ENCODE measurements at places on chromosomes 16 and 17.
A peak's percentile ranks its signal among the peaks of the same experiment; 100 is the strongest.

DNA sequence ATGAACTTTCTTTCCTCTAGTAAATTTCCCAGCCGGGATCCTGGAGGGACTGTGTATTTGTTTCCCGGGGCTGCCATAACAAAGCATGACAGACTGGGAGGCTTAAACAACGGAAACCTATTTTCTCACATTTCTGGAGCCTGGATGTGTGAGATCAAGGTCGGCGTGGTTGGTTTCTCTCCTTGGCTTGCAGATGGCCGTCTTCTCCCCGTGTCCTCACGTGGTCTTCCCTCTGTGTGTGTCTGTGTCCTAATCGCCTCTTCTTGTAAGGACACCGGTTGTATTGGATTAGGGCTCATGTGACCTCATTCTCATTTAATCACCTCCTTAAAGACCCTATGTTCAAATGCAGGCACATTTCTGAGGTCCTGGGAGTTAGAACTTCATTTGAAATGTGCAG is 22.0 kb upstream of the USP10 start:
- no peak for DNase-seq

DNA sequence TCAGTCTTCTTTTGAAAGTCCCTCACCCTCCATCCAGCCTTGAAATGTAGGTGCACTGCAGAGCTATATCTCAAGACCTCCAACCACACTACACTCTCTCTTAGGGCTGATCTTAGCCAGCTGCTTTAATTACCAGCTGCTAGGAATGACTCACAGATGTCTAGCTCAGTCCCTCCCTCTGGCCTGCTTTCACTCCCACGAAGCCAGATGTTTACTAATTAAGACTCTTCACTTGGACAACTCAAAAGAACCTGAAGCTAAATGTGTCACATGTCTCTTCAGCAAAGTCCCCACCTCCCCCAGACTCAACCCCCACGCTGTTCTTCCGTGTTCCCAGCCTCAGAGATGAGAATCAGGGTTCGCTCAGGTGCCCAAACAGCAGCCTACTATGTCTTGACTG is 2.6 kb downstream of the GTF3C1 start:
- DNase-seq: peak; percentile 79

DNA sequence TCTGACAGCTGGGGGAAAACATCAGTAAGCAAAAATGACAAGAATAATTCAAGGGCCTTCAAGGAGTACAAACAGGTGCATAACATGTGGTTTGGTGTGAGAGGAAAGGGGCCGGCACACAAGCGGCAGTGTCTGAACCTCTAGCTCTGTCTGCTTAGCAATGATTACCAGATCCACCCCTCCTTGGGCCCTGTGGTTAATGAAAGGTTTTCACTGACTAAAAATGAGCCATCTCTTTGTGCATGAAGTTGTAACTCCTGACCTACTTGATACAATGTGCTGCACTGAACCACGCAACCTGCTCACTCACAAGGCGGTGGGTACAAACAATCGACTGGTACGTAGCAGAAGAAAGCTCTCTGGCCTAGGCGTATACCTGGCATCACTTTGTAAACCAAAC is 15.1 kb downstream of the FAM117A start:
- no peak for DNase-seq

DNA sequence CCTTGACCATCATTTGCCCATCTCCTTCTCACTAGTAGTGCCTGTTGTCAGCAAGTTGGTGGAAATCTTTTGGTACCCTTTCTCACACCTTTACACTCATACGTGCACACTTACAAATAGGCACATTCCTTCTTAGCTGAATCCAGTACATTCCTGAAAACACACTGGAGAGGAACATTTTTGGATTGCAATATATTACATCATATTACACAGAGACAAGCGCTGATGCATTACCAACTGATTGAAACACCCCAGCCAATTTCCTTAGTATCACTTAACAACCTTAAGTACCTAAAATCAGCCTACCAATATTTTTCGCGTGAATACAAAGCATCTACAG is 64.1 kb downstream of the PLCG2 start:
- no peak for DNase-seq

DNA sequence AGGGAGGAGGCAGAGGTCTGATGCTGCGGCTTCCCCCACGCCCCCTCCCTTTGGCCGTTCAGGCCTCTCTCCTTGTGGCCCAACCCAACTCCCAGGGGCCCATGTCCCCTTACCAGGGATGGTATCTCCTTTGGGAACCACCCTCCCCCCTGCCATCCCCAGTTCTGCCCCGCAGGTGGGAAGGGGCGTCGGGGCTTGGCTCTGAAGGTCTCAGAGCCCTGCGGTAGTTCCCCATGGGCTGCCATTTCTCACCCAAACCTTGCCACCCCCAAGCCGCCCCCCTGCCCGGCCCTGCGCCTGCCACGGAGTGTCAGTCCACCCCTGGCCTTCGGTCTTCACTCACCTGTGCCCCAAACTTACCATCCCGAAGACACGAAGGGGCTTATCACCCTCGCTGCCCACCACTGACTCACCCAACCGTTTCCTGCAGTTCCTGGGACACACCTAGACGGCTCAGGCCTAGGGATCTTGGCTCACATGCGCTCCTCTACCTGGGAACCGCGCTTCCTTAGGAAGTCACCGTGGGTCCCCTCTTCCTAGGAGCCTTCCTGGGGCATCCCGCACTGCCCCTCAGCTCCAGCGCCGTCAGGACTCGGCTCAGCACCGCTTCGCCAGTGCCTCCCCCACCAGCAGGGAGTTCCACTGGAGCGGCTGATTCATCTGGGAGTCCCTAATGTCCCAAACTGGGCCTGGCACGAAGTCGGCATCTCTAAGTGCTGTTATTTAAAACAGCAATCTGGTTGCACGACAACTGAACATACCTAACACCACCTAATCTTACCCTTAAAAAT is 1.1 kb upstream of the DOC2A start:
- DNase-seq: no peak

DNA sequence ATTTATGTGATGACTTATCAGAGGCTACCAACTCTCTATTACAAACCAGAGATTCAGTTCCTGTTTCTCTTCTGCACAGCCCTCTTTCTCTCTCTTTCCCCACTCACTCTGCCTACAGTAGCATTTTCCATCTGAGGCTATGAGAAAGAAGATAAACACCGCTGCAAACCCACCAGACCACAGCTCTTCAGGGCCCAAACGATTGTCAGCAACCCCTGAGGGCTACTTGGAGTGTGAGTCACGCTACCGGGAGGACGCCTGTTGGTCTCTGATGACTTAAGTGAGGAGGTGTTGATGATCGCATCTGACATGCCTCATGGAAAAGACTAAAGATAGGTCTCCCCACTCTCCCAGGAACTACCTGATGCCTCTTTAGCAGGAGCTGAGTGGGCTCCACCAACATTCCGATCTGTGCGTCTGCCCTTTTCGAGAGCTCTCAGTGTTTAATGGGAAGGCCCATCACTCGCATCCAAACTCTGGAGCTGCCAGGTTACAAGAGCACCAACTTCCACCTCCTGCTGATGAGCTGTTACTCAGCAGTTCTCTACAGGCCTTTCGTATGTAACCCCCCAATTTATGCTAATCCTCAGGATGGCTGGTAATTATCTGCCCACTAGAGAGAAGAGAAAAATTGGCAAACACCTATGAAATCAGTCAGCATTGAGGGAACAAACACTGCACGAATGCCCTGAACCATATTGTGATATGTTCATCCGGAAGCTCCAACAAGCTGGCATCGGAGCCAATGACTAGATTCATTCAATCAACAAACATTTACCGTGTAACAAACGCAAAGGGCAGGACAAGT is 9.2 kb downstream of the GRIN2A start:
- no peak for DNase-seq

DNA sequence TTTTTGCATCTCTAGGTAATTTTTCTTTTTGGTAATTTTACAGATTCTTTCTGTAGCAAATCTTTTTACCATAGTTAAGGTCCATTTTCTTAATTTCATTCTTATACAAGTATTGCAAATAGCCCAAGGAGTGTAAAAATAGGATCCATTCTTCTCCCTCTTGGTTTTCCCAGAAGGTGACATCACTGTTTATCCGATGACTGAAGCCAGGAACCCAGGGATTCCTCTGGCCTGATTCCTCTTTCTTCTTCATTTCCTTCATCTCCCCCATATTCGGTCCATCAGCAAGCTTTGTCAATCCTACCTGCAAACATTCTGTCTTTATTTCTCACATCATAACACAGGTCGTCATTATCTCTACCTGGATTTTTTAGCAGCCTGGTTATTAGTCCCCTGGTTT is 5.3 kb downstream of the RBBP6 start:
- no peak for DNase-seq

GRCh38 chr16:32116080-32116479 is 137.0 kb upstream of the TP53TG3D start:
- no peak for DNase-seq

GRCh38 chr16:67248401-67249177 is at the start of gene SLC9A5:
Gene SLC9A5 (plus strand): TSS chr16:67248979. CDS start chr16:67249015, 36 bp downstream.
- no peak for DNase-seq

GRCh38 chr16:88005968-88006367 is 54.7 kb downstream of the BANP start:
- no peak for DNase-seq

DNA sequence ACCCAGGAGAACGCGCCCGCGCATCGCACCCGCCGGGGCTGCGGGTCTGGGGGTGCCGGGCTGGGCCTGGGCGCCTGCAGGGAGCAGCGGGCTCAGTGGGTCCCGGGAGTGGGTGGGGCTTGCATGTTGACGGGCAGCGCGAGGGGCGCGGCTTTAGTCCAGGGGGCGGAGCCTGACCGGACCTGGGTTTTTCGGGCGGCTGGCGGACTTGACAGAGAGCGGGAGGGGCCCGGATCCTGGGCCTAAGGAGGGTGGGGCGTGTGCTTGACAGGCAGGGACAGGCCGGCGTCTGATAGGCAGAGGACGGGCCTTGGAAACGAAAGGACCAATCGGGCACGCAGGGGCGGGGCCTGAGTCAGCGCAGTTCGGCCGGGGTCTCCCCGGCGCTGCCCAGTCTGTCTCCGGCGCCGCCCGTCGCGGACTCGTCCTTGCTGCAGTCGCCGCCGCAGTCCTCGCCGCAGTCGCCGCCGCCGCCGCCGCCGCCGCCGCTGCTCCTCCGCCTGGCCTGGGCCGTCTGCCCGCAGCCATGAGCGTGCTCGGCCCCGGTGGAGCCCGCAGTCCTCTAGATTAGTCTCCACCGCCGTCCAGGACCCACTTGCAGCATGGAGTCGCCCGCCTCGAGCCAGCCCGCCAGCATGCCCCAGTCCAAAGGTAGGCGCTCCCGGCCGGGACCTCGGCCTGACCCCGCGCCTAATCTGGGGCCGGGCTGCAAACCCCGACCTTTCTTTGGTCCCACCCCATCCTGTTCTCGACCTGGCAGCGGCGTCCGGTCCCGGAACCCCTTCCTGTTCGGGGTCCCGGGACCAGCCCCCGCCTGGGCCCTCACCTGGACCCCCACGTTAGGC is at the start of gene MAP2K3:
MAP2K3 (plus strand) TSS at position 393 of the 845 bp plus-strand sequence; CDS start at position 603, 210 bp downstream.
- peak; percentile 93 for DNase-seq

DNA sequence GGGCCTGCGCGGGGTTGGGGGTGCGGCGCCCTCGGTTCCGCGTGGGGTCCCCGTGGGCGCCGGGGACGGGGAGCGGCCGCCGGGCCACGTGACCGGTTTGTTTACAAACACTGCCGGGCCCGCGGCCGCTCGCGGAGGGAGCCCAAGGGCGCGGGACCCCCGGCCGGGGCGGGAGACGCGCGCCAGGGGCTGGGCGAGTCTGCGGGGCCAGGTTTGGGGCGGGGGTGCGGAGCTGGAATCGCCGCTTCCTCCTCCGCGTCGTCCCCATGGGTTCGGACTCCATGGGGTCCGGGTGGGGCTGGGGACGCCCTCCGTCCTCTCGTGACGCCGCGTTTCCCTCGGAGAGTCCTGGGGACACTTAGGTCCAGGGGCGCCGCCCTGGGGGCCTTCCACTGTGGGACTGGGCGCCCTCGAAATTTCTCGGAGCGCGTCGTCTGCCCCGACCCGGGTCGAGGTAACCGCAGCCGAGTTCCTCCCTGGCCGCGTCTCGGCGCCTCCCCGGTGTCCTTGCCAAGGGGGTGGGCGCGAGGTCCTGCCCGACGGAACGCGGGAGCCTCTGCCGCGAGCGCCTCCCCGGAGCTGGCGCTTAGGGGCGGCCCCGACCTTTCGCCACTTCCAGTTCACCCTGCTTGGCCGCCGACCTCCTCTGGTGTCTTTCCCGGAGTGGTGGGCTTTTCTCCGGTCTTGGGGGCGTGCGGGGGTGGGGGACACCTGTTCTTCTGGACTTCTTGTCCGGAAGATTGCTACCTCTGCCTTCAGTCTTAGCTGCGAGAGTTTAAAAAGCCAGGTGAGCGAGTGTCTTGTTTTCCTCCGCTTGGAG is 684 bp downstream of the YPEL2 start:
- no peak for DNase-seq

GRCh38 chr17:49224198-49224996 is 6.2 kb downstream of the PHOSPHO1 start:
- DNase-seq: no peak
